ENCODE measurements at places on chromosomes 2 and 18.

GRCh38 chr2:138237667-138238384 lies 263.7 kb upstream of the SPOPL start:
- no peak for DNase-seq

DNA sequence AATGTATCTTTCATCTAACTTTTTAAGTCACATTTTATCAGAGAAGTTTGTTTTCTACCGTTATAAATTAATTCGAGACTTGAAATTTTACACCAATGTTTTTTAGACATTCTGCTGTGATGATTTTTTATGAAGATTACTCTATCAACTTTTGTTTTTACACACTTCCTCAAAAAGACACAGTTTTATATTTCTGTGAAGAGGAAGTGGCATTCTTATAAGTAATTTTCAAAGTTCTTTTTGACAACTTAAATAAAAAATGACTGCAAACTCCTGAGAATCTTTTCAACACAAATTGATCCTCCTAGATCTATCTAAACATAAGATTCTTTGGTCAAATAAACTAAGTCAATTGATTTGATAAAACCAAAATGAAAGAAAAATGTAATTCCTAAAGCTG lies 13.7 kb downstream of the ANKRD44 start:
- no peak for DNase-seq

GRCh38 chr2:236971919-236972381 lies 113.7 kb upstream of the COPS8 start:
- no peak for DNase-seq

DNA sequence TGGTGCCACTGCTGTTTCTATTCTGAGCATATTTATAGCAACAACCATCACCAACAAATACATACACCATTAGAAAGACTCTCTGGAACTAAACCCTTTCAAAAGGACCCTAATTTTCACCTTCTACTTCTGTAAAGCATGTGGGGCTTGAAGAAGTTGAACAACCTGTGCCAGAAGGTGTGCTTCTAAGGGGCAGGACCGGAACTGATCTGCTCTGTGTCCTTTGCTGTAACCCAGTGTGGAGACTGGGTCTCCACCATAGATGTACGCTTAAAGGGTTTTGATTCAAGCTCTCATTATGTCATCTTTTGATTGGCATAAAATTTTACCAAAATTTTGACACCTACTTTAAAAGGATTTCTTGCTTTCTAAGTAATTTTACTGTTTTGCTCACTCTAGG lies 40.3 kb downstream of the WDR43 start:
- DNase-seq: no peak

DNA sequence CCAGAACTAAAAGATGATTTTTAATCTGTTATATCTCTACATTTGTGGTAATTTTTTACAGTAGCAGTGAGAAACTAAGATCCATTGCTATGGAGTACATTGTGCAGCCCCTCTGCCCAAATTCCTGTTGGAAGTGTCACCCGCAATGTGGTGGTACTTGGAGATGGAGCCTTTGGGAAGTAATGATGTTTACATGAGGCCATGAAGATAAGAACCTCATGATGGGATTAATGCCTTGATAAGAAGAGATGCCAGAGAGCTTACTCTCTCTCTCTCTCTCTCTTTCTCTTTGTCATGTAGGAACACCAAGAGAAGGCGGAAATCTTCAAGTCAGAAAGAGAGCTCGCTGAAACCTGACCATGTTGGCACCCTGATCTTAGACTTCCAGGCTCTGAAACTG lies 535.4 kb downstream of the PID1 start:
- DNase-seq: no peak

DNA sequence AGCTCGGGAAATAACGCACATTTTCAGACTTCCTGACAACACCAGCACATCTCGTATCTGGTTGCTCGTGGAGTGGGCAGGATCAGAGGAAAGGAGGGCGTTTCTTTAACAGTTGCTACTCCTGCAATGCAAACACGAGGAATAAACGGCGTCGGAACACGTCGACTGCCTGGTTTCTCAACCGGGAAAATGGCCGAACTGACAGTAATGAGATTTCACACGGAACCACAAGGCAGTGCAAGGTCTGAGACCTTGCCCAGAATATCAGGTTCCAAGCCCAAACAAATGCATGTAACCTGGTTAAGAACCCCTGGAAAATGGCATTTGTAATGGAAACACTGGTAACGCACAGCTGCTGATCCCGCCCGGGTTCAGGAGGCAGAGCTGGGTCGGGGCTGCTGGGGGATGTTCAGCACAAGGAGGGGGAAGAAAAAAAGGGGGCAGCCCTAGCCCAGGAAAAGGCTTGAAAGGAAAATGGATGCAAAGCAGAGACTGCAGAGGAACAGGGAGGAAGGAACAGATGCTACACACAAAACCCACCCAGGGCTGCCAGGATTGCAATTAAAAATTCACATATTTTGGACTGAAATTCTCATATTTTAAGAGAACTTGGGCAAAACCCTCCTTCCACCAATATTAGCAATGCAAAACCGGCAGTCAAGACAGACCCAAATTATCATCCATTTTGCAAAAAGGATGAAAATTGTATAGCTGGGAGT lies 61.6 kb upstream of the KLHL29 start:
- no peak for DNase-seq

- no peak for DNase-seq
Measured at GRCh38 chr2:81706856-81707255, 1402.3 kb upstream of the LRRTM1 start.

DNA sequence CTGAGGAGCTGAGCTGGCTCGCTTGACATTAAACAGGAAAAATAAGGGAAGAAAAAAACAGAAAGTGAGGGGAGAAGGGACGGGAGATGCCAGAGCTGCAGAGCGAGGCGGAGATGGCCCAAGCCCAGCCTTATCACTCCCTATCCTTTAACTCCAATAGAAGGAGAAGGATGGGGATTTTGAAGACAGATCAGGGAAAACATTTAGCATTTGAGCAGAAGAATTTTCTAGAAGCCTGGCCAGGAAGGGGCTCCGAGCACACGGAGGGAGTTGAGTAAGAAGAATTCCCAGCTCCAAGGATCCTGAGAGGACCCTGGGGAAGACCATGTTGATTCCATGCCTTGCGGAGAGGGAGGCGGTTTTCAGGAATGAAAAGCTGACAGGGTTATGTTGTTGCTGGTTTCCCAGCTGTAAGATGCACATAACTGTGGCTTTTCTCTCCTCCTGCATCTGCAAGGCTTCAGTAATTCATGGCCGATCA lies 35.6 kb downstream of the TWIST2 start:
- DNase-seq: no peak

GRCh38 chr2:220279372-220279771 lies 651.9 kb downstream of the SLC4A3 start:
- no peak for DNase-seq

DNA sequence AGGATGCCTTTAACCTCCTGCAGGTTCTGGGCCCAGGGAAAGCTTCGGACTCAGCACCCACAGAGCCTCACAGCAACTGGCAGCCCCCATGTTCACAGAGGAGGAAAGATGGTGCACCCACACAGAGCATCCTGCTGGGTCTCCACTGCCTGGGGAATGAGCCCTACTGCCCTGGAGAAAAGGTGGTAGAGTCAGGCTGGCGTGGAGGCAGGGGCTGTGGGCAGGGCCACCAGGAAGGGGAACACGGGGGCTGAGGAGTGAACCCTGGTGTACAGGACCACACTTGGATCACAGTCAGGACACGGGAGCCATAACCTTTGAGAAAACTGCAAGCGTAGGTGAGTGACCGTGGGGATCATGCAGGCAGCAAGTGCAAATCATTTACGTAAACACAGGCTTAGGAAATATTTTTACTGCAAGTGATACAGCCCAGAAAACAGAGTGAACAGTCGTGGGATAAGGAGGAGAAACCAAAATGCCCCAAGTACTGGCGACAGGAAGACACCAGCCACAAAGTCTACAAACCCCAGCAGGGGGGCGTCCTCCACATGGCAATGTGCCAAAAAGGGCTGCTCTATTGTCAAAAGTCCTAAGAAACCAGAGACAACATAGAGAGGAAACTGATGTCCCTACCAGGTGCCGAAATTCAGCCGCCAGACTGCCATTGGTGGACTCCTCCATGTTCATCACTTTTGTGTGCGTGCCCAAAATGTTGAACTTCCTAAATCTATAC lies 27.6 kb downstream of the STAT1 start:
- DNase-seq: no peak

DNA sequence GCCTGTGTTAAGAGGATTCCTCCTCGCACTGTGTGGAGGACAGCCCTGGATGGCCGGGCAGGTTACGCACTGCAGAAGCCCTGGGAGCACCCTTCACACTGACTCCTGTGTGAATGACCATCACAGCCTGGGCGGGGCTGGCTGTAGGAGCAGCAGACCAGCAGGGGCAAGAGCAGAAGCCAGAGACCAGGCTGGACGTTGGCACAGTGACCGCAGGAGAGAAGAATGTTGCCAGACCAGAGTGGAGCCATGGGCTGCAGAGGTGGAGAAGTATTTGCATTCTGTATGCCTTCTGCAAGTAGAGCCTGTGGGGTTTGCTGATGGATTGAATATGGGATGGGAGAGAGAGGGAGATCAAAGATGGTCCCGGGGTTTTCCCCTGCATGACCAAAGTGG lies 23.1 kb downstream of the LRRFIP1 start:
- DNase-seq: no peak

DNA sequence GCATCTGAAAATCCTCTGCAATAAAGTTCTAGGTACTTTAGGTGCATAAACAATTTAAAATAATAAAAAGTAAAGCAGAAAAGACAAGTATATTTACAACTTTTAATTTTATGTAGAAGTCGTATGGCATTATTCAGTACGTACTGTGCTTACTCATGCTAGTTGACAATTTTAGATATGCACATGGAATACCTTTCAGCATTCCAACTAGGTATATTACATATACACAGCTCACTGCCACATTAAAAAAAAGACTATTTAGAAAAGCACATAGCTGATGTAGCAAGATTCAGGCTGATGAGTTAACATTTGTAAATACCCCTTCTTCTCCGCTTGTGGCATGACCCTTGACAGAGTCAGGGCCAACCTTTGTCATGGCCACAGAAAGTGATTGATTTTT lies 171.2 kb downstream of the FBXO15 start:
- no peak for DNase-seq

DNA sequence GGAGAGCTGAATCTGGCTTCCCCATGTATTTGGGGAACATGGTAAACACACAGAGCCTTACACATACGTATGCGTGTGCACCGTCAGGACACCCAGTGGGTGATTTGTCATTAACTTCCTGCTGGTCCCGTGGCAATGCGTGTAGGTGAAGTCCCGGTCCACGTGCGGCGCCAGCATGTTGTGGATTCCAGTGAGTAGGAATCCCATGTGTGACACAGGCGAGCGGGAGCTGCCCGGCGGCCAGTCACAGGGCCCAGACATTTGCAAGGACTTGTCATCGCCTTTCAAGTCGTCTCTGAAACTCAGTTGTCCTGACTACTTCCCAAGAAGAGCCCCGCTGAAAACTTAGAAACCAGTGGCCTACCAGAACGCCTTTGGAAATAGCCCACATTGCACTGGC lies 102.0 kb downstream of the RNF144A start:
- DNase-seq: no peak

GRCh38 chr2:37737507-37737906 lies 66.1 kb upstream of the CDC42EP3 start:
- no peak for DNase-seq

DNA sequence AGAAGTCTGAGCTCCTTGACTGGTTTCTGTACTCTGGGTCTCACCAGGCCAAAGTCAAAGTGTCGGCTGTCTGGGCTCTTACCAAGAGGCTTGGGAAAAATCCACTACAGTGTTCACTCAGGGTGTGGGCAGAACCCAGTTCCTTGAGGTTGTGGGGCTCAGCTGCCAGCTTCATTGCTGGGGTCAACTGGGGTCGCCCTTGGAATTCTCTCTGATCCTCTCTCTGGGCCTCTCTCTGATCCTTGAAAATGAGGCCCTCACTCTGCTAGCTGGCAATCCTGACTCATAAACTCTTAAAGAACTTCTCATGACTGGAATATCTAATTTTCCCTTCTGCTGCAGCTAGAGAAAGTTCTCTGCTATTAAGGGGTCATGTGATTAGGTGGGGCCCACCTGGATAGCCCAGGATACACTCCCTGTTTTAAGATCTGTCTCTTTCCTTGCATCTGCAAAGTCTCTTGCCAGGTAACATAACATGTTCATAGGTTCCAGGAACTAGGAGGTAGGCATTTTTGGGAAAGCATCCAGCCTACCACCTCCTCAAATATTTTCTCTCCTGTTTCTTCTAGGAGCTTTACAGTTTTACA lies 66.3 kb downstream of the SP110 start:
- no peak for DNase-seq

DNA sequence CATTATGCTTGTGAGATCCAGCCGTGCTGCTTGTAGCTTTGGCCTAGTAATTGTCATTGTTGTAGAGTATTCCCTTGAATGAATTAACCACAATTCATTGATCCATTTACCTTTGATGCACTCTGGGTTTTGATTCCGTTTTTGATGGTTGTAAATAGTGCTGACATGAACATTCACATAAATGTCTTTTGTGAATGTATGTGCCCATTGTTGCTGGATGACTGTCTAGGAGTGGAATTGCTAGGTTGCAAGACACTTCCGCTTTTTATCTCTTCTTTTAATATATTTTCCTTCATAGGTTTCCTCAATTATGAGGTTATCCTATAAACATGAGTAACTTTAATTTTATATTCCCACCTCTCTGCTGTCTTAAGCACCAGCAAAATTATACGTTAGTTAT lies 104.8 kb upstream of the CCDC68 start:
- DNase-seq: no peak

GRCh38 chr2:176189681-176190641 lies 1.5 kb downstream of the HOXD1 start:
- DNase-seq: no peak

GRCh38 chr2:102736110-102736409 lies 25.8 kb upstream of the TMEM182 start:
- no peak for DNase-seq

- DNase-seq: peak; percentile 99
Measured at GRCh38 chr2:68467077-68467960, at the start of the genes APLF and FBXO48. APLF (plus strand) TSS chr2:68467585; CDS start chr2:68467732, 147 bp downstream. FBXO48 (minus strand) TSS chr2:68467294; CDS start chr2:68465145, 2,149 bp downstream.

GRCh38 chr18:23870676-23871380 lies 143.7 kb upstream of the TTC39C start:
- no peak for DNase-seq

DNA sequence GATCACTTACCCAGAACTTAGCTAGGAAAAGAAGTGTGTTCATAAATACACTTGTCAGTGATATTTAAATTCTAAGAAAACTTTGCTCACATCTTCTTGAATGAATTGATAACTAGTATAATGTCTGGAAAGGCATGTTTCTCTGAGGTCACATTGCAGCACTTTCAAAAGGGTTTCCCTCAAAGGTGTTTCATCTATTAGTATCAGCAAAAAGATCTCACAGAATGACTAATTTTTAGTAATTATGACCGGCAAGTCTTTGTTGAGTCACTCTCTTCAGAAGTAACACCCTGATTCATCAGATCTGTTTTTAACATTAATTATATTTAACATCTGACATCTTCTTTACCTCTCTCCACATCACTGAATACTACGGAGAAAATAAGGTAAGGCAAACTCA lies 222.3 kb downstream of the IKZF2 start:
- DNase-seq: no peak

All from CD4-positive, alpha-beta T cell treated with Interleukin-1 beta for 1 hour (primary cell).